Breast epithelium (tissue), 4 donors: ENCODE measurements at places on chromosomes 4 and X. TPM values are rescaled to one million over a fixed set of nuclear protein-coding genes. Genes with fewer than 3 reads are reported as not detected.

GRCh38 chr4:157372567-157372966, 152.0 kb downstream of the GRIA2 start:
- DNase-seq = no peak

DNA sequence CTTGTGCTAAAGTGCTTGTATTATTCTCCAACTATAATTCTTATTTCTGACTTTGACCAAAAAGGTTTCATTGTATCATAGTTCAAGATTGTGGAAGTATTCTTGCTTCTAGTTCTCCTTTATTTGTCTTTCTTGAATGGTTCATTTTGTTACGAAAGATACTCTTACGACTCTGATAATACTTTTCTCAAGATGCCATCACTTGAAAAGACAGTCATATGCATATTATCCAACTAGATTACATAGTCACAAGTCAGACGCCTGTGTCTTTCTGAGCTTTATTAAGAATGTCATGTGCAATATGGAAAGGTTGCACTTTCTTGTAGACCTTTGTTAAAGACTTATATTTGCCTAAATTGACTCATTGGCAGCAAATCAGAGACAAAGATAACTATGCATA, 71.4 kb upstream of the HPGD start:
- DNase-seq = no peak

DNA sequence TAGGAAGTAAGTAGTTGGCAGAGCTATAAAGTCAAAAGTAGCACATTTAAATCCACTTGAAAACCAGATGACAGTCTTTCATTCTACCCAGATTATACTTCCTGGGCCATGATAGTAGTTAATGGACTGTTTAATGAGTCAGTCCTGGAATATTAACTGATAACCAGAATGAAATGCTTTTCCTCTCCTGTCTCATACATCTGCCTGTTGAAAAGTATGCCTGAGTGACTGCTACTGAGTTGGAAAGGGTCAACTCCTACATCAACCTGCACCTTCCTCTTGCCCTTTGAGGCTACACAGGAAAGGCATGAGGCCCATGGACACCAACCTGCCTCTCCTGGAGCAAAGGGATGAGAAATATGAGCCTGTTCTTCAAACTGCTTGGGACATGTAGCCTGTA, 36.0 kb upstream of the COX7B2 start:
- DNase-seq = no peak

ADH5 gene
- 159 TPM for total RNA-seq

ETDC gene
- not detected for total RNA-seq

DNA sequence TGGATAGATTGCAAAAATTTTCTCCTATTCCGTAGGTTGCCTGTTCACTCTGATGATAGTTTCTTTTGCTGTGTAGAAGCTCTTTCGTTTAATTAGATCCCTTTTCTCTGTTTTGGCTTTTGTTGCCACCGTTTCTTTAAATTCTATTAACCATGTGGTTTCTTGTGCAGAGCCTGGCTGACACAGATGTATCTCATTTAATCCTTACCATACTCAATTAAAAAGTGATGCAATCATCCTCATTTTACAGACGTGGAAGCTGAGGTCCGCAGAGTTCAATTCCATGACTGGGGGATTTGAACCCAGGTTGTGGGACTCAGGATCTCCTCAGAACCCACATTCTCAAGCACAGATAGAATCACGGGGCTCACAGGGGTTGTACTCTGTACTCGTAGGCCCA, 66.7 kb downstream of the SORCS2 start:
- no peak for DNase-seq

DNA sequence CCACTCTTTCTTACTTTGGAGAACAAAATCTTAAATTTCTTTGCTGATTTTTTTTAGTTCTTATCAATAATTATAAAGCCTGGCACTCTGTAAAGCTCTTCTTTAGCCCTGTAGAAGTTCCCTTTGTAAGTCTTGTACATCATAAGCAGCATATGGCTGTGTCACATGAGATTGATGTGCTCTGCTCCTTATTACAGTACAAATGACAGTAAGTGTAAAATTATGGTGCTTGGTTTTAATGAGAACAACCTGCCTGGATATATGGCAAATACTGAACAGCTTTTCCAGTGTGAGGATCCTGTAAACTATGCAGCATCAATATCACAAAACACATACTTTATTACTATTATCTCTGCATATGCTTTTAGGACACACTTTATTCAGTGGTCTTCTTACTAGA, 145.9 kb upstream of the GNPDA2 start:
- no peak for DNase-seq

DNA sequence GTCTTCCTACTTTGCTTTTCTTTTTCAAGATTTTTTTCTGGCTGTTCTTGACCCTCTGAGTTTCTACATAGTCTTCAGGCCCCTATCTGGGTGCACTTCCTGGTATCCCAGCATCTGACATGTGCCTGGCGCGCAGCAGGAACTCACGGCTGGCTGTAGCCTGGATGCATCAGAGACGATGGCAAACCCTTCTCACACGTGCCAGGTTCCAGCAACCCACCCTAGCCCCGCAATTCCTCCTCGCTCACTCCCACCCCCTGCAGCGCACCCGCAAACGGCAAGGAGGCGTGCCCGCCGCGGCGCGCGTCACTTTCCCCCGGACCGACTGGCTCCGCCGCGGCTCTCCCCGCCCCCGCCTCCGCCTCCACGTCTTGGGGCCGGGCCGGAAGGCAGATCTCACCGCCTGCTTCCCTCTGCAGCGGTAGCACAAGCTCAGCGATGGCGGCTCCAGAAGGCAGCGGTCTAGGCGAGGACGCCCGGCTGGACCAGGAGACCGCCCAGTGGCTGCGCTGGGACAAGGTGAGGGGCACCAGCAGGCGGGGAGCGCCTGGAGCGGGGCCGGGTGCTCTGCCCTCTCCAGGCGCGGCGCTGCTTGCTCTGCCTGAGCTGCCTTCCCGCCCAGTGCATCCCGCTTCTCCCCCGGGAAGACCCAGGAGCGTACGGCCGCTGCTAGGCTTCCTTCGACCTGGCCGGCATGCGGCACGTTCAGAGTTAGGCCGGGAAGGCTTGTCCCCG, at the start of gene PGM2:
TSS of gene PGM2 (plus strand) at position 392 of the 735 bp plus-strand sequence. CDS start at position 439, 47 bp downstream.
- DNase-seq = peak; percentile 82

DNA sequence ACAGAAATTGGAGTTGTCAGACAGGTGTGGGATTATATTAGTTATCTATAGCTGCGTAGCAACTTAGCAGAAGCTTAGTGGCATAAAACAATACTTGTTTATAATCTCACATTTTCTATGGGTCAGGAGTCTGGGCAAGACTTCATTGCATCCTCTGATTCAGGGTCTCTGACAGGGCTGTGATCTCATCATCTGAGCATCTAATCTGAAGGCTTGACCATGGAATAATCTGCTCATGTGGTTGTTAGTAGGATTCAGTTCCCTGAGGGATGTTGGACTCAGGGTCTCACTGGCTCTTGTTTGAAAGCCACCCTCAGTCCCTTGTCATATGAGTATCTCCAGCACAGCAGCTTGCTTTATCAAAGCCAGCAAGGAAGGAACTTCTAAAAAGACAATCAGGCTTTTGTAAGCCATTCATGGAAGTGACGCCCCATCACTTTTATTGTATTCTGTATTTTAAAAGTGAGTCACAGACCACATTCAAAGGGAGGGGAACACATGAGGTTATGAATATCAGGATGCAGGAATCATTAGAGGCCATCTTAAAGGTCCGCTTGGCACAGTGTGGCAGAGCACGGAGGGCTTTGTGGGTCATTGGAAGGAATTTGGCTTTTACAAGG, 37.2 kb upstream of the FAM9B start:
- DNase-seq = no peak

DNA sequence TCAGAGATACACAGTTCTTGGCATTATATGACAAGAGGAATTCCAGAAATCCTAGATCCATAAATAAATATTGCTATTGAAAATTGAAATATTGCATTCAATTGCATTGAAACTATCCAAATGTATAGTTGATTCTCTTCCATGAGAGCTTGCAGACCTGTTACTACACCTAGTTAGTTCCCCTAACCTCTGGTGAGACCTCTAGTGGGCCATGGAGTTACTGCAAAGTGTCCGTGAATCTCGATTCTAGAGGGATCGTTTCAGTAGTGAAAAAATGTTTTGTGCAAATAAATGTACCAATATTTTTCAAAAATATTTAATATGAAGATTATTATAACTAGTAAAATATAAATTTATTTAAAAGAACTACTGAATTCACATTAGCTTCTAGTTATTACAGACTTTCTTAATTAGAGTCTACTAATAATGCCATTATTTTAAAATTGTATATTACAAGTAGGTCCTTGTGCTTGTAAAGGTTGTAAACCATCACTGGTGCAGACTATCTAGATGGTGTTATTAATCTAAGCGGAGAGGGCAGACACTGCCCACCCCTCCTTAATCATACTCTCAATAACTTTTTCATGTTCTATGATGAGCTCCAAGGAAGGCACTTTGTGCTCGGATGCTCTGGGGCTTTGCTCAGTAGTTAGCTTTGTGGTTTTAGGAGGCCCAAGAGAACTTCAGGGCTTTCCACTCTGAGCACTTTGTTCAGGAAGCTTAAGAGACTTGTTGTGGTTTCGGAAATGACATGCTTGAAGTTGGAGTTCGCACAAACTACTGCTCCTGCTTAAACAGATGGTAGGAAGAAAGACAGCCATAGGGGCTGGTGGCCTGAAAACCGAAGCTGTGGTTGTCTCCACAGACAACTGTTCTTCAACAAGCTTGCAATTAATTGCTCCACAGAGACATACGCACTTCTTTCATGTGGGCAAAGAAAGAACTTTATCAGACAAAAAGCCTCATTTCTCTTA, 42.8 kb downstream of the IL21 start:
- DNase-seq = no peak

DNA sequence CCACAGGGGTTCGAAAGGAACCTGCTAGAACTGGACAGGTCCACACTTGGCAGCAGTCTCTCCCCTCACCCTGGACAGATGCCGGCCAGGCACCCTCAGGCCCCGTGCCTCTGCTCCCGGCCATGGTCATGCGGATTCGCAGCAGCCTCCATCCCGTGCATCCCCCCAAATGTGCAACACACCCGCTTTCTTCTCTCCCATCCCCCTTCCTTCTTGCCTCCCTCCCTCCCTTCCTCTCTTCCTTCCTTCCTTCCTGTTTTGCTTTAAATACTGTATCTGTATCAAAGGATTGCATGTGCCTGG, 35.0 kb upstream of the HMX1 start:
- peak; percentile 17 for DNase-seq

- peak; percentile 87 for DNase-seq
Observed at GRCh38 chrX:131704136-131704695, 160.3 kb downstream of the OR13H1 start.

DNA sequence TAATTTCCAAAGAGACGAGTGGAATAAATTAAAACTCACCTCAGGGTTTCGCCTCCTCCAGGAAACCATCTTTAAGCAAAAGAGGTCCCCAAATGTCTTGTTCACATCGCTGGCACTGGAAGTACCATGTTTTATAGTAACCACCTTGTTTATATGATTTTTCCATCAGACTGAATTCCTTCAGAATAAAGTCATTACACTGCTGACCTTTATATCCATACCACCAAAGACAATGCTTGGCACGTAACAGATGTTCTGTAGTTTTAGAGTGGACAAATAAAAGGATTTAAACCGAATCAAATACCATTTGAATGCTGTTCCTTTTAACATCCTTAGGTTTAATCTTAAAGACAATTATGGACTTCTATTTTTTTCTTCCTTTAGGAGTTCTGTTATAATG, 4.7 kb downstream of the NUDT6 start:
- DNase-seq = no peak

- DNase-seq = no peak
Observed at GRCh38 chr4:126268106-126268505, 953.4 kb downstream of the FAT4 start.

DNA sequence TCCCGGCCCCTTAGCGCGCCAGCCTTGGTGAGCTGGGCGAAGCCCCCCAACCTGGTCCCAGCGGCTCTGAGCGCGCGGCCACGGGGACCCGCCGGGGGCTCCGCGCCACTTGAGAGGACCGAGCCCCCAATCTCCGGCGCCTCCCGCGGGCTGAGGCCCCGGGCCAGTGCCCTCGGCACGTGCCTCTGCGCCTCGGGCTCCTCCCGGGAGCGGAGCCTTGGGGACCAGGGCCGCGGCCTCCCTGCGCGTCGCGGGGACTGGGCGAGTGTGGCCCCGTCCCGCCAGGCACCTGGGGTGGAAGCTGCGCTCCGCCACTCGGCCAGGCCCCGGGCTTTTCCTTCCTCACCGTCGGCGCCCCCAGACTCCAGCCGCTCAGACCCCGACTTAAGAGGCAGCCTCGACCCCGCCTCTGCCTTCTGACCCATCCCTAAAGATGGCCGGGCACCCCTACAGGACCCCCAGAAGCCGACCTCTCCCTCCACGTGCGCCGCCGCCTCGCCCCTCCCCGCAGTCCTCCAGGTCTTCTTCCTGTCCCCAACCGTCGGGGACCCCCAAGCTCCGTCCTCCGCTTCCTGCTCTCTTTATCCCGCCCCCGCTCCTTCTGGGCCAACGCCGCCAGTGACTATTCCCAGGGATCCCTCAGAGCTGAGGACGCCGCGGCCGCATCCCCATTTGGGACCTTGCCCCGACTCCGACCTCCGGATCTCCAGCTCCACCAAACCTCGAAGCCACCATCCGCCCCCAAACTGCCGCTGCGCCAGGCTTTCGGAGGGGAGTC, 752 bp downstream of the ERAS start:
- no peak for DNase-seq

DNA sequence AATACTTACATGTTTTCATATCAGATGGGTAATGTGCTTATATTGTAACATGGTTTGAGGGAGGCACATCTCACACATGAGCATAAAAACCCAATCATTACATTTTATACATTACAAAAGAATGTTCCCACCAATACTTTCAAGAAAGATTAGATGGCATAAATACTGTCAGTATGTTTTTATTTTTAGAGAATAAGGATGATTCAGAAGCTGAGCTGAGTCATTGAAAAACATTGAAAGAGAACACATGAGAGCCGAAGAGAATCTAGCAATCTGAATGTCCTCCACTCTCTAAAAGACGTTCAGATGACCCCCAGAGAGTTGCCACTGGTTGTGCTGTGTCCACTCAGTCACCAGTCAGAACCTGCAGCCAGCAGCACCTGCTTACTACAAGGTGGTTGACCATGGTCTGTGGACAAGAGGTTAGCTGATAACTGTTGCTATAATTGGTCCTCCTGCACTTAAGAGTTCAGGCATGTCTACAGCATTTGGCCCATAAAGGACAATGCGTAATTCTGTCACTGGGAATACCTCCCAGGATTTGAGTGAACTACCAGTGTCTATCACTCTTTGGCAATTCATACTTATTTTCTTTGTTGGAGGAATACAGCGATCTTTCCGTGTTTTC, 382.2 kb upstream of the IGFBP7 start:
- DNase-seq = no peak

DNA sequence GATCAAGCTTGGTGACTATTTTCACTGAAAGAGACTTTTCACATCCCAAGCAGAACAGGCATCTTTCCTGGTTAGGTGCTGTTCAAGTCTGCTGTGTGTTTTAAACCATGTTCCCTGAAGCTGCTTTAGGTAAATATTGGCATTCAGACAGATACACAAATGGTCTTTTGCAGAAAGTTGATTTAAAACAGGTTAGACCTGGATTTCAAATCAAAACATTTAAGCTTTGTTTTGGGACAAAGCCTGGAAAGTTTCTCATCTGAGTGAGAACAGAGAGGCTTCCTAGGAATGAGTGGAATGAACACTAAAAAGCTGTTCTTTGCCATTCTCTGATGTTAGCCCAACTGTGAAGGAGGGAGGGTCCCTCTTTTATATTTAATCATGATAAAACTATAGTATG, 10.1 kb downstream of the ANXA3 start:
- no peak for DNase-seq

GRCh38 chr4:124868495-124868894, 156.0 kb upstream of the ANKRD50 start:
- no peak for DNase-seq

MAP9 gene
- total RNA-seq = 11.9 TPM

GRCh38 chrX:63417649-63418048, 66.5 kb upstream of the SPIN4 start:
- no peak for DNase-seq

ABHD18 gene
- total RNA-seq = 7.9 TPM

- DNase-seq = no peak
Observed at GRCh38 chr4:152307669-152308068, 228.2 kb downstream of the FBXW7 start.
